ENCODE measurements at places on chromosomes 1 and 21.

GRCh38 chr1:81799939-81800694 is 617 bp upstream of the ADGRL2 start:
- no peak for DNase-seq

GRCh38 chr1:46211051-46211450 is 7.9 kb downstream of the LURAP1 start:
- DNase-seq, result no peak

- DNase-seq, result no peak
These were observed 60.3 kb upstream of the ZNF648 start for GRCh38 chr1:182121787-182122186.

GRCh38 chr1:235078480-235079381 is 49.9 kb downstream of the TOMM20 start:
- DNase-seq, result no peak

DNA sequence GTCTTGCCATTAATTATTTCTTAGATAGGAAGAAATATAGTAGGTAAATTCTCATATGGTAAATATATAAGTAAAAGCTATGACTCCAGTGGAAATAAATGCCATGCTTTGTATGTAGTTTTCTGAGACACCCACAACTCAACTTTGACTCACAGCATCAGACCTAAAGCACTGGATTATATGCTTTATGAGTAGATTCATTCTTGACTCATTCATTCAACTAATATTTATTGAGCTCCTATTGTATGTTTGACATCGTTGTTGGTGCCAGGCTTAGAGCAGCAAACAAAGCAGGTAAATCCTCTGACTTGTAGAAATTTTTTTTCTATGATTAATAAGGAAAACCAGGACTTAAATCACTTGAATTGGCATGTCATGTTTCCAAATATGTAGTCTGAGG is 211.4 kb downstream of the PTPRC start:
- DNase-seq, result no peak

DNA sequence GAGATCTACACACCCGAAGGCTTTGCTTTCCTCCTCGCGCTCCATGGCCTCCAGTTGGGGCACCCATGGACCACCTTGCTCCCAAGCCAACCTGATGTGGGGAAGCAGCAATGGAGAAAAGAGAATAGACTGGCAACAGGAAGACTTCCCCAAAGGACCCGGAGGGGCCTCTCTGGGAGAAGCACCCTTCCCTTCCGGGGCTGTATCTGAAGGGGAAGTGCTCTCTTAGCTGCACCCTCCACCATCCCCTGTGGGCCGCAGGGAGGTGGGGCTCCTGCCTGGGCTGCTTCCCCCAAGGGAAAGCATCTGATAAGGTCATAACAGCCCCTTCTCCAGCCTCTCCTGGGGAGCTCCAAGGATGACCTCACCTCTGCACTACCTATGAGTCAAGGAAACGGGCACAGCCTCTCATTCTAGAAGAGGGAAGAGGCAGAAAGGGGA is 100.2 kb downstream of the RIPK4 start:
- DNase-seq, result no peak

- DNase-seq, result no peak
These were observed 36.0 kb downstream of the WNT2B start for GRCh38 chr1:112544751-112545150.

GRCh38 chr1:182292193-182292741 is 99.3 kb downstream of the GLUL start:
- no peak for DNase-seq

- no peak for DNase-seq
These were observed 4.6 kb downstream of the IPO13 start for GRCh38 chr1:43951021-43951985.

DNA sequence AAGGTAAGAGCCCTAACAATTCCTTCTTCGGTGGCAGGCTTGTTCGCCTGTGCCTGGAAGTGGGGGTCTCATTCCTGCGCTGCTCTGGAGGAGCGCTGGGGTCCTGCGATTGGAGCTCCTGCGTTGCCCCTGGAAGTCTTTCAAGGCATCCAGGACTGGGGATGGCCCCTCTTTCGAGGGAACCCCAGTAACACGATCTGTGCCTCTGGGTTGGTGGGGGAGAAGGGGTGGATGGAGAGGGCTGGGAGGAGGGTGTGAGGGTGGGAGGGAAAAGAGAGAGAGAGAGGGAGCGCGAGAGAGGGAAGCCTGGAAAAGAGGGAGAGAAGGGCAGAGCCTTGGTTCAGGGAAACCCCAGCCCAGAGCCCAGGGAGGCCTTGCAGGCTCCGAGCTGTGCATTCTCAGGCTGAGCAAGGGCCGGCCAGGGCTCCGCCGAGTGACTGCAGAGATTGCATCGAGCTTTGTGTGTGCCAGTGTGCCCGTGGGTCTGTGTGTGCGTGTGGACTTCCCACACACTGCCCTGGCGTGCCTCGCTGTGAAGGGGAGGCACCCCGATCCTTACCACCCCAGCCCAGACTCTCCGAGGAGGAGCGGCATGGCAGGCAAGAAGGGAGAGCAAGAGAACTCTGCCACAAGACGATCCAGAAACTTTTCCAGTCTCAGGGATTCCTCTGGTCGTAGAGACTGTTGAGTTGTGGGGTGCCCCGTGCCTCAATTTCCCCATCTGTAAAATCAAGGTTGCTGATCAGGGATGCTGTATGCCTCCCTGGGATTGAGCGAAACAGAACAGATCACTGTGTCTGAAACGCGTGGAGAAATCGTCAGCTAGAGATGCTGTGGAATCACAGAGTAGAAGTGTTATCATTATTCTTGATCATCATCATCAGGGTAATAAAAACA is 619 bp downstream of the BCL9 start:
- no peak for DNase-seq

DNA sequence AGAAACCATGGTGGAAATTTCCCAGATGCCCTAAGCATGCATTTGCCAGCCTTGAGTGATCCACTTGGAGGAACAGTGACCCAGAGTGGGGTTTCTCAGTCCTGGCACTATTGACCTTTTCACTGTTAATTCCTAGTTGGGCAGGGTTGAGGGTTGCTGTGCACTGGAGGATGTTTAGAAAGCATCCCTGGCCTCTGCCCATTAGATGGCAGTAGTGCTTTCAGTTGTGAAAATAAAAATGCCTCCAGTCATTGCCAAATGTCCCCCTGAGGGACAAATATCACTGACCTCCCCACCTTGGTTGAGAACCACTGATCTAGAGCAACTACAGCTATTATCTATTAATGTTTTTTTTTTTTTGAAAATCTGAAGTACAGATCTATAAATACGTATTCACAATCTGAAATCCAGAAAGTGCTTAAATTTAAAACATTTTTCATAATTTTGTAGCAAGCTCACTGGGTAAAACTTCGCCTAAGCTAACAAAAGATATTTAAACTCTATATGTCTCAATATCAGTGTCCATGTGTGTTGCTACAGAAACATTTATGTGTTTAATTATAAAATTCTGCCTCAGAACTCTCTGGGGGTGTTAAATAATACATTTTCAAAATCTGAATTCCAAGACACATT is 27.3 kb downstream of the F3 start:
- no peak for DNase-seq

DNA sequence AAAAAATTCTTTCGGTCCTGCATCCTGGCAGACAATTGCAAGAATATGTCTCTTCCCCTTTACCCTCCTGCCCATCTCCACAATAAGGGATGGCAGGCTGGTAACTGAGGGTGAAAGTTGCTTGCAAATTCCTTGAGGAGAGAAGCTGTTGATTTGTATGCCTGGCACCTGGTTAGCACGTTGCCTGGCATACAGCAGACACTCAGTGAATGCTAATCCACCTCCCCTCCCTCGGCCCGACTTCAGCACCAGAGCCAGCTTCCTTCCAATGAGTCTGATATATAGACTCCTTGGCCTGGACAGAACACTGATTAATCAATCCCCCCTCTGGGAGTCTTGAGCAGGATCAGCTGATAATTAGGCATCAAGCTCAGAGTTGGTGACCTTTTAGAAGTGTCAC is 39.1 kb downstream of the KCNC4 start:
- no peak for DNase-seq

DNA sequence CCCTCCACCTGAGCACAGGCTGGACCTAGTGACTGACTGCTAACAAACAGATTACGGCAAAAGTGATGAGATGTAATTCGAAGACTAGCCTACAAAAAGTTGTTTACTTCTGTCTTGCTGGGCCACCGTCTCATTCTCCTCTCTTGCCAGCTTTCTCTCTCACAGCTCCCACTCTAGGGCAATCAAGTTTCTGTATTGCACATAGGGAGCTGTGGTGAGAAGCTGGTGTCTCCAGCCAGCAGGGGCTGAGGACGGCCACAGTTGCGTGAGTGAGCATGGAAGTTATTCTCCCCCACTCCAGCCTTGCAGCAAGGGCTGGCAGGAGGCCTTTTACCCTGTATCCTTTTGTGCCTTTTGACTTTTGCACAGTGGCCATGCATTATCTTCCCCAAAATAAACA is 8.6 kb upstream of the COL6A2 start:
- no peak for DNase-seq

DNA sequence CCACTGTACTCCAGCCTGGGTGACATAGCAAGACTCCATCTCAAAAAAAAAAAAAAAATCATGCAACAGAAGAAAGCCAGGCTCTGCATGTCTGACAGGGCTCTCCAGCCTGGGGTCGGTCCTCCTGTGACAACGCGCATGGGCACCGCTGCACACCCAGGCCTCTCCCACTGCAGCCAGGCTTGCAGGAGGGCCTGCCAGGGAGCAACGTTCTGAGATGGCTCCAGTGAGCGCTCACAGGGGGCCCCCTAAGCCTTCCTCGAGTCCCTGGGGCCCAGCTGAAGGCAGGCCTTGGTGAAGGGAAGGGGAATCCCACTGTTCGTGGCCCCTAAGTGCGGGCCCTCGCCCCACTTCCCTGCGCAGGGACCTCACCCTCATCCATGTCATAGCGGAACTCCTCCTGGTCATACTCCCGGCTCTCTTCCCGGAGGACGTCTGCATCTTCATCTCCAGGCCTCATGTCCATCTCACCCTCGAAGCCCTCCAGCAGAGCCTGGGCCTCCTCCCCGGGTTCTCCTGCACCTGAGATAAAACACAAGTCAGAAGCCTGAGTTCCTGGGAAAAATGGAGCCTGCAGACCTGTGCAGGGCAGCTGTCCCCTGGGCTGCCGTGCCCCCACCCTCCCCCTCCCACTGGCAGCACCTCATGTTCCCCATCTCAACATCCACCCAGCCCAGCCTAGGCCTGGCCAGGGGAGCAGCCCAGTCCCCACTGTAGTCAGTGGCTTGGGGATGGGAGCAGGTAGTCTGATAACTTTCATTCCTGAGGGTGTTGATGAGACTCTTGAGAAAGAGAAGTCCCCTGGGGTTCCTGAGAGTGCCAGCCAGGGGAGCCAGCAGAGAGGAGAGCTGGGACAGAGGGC is 20.3 kb downstream of the RSPH1 start:
- no peak for DNase-seq

GRCh38 chr1:17878837-17879236 is 123.7 kb downstream of the ACTL8 start:
- peak; percentile 33 for DNase-seq

DNA sequence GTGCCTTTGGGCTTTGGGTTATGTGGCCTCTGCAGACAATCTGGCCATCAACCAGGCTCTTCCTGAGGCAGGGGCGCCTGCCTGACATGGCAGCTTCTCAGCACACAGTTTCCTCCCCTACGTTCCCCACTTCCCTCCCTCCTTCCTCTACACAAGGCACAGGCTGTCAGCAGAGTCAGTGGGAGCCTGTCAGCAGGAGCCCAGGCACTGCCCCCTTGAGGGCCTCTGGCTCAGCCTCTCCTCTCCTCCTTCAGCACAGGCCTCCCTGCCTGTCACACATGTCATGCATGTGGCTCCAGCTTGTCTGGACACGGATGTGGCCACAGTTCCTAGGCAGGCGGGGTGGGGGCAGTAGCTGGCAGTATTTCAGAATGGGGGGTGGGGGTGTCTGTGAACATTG is 52.2 kb upstream of the ARTN start:
- no peak for DNase-seq

DNA sequence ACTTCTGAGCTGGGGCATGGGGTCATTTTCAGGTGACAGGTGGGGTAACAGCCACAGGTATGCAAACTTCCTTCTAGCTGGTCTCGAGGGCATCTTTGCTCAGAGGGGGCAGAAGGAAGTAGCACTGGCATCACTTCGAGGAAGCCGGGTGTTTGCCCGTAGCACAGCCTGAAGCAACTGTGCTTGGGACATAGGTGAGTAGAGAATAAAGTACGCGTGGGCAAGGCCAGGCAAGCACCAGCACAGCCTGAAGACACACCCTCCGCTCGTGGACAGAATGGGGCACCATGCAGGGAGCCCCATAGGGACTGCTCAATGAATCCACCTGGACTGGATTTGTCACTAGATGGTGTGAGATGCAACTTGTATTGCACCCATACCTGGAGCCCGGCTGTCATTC is 167.1 kb downstream of the KCNJ6 start:
- DNase-seq, result no peak

DNA sequence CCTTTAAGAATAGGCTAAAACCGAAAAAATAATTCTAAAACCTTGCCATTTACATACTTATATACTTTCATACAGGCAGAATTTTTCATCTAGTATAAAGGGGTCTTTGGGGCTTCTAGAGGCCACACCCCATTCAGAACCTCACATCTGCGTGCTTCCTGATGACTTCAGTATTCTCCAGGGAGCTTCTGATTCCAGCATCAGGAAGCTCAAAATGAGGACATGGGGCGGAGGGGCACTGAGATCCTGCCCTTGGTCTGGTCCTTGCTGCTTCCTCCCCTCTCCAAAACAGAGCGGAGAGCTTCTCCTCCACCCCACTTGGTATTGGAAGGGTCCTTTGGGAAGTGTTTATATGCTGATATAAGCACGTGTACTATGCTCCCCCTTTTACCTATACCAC is 13.8 kb downstream of the PAX7 start:
- DNase-seq, result no peak

DNA sequence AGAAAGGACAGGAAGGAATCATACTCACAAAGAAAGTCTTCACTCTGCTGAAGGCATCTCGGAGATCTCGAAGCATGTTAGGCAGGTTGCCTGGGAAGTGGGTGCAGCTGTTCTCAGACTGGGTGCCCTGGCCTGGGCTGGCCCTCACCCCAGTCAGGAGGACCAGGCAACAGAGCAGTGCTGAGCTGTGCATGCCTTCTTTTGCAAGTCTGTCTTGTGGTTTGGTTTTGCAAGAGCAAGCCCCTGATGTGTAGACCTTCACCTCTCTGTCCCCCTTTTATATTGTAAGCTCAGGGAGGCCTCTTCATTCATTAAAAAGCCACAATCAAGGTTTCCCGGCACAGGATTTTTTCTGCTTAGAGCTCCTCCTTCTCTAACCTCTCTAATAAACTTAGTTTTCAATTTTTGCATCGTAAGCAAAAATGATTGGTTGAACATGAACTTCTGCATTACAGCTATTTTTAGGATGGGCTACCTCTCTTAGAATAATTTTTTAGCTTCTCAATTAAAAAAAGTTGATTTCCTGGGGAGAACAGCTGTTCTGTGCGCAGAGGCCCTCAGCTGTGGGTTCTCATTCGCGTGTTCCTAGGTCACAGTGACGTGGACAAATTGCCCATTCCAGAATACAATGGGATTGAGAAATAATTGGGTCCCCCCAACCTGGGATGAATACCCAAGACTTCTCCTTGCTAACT is at the start of gene IL10:
IL10 (minus strand) TSS at position 252 of the 695 bp plus-strand sequence; CDS start at position 193, 59 bp downstream.
- DNase-seq, result no peak

GRCh38 chr1:33578557-33579448 is 106.4 kb downstream of the ZSCAN20 start:
- DNase-seq, result no peak

All from HS-27A (cell line).